ENCODE measurements at places on chromosomes 4 and X. TPM values are rescaled to one million over a fixed set of nuclear protein-coding genes. Genes with fewer than 3 reads are reported as not detected.

SLC25A4 gene
- total RNA-seq = 13.2 TPM

ADH1B gene
- total RNA-seq = not detected

KIF4A gene
- total RNA-seq = 66.2 TPM

SHOX gene
- not detected for total RNA-seq

KLF3 gene
- total RNA-seq = 8.3 TPM

NUDT10 gene
- 7.8 TPM for total RNA-seq

EOLA2 gene
- 23.6 TPM for total RNA-seq

C4orf33 gene
- total RNA-seq = 38.3 TPM

ARHGAP6 gene
- 1.2 TPM for total RNA-seq

HSFX1 gene
- total RNA-seq = 1.5 TPM

TASL gene
- total RNA-seq = not detected

PAK3 gene
- 1.7 TPM for total RNA-seq

SOX3 gene
- not detected for total RNA-seq

XAGE1A gene
- total RNA-seq = not detected

C4orf36 gene
- 0.41 TPM for total RNA-seq

F8A2 gene
- total RNA-seq = not detected

CSAG2 gene
- not detected for total RNA-seq

ENPEP gene
- total RNA-seq = 12.7 TPM

TRPC5OS gene
- total RNA-seq = not detected

SPANXA1 gene
- not detected for total RNA-seq

FGFBP2 gene
- not detected for total RNA-seq

CT55 gene
- total RNA-seq = not detected

TMEM47 gene
- total RNA-seq = 46.1 TPM

ZNF711 gene
- total RNA-seq = 9.3 TPM

MAGEB17 gene
- total RNA-seq = 0.11 TPM

C4orf51 gene
- not detected for total RNA-seq

F8A3 gene
- 5.6 TPM for total RNA-seq

FGF5 gene
- 2.5 TPM for total RNA-seq

RRH gene
- total RNA-seq = not detected

GCNA gene
- not detected for total RNA-seq

GAGE12E gene
- total RNA-seq = not detected

USP27X gene
- 0.87 TPM for total RNA-seq

USP51 gene
- 1.8 TPM for total RNA-seq

MAGEA12 gene
- total RNA-seq = not detected

CCNB3 gene
- not detected for total RNA-seq

RAB33A gene
- total RNA-seq = 0.75 TPM

HSFX4 gene
- not detected for total RNA-seq

DACH2 gene
- total RNA-seq = not detected

NDUFC1 gene
- total RNA-seq = 68.5 TPM

TMEM185A gene
- 35.1 TPM for total RNA-seq

PDGFRA gene
- 18.0 TPM for total RNA-seq

VCX2 gene
- not detected for total RNA-seq

EXOC1L gene
- not detected for total RNA-seq

CLGN gene
- total RNA-seq = 3.6 TPM

MAGEC1 gene
- not detected for total RNA-seq

RTL3 gene
- 2.7 TPM for total RNA-seq

ASMT gene
- total RNA-seq = not detected

CCSER1 gene
- not detected for total RNA-seq

PF4V1 gene
- total RNA-seq = not detected

TLL1 gene
- total RNA-seq = not detected
